ENCODE measurements at places on chromosomes 4 and X.
A peak's percentile ranks its signal among the peaks of the same experiment; 100 is the strongest.

GRCh38 chrX:150983521-150984168, 510 bp downstream of the HMGB3 start:
- ATAC-seq, result no peak

DNA sequence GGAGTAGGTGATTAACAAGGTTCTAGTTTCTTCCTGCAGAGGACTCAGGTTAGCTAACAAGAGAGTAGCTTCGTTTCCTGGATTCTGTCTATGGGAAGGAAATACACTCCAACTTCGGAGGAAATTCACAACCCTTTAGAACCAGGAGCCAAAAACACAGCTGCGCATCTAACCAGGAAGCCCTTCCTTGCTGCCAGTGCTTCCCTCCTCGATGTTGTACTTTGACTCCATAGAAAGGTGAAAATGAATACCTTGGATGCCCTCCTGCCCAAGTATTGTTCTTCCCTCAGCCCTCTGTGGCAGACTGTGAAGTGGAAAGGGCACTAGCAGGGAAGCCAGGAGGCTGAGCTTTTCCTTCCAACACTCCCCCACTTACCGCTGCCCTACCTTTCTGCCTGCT, 35.1 kb downstream of the AKAP4 start:
- ATAC-seq, result no peak

GRCh38 chrX:150405576-150405975, 42.5 kb downstream of the MAMLD1 start:
- ATAC-seq, result no peak

DNA sequence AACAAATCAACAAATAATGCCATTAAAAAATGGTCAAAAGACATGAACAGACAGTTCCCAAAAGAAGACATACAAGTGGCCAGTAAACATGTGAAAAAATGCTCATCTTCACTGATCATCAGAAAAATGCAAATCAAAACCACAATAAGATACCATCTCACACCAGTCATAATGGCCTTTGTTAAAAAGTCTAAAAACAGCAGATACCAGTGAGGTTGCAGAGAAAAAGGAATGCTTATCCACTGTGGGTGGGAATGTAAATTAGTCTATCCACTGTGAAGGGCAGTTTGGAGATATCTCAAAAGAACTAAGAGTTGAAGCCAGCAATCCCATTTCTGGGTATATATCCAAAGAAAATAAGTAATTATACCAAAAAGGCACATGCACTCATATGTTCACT, 668.1 kb upstream of the CPEB2 start:
- no peak for ATAC-seq

GRCh38 chr4:139014371-139015268, 961 bp upstream of the NOCT start:
- peak; percentile 30 for ATAC-seq
